ENCODE measurements at places on chromosomes 1 and 21.
A peak's percentile ranks its signal among the peaks of the same experiment; 100 is the strongest.

- DNase-seq: no peak
Observed at GRCh38 chr21:22575165-22575584, 1577.0 kb downstream of the NCAM2 start.

GRCh38 chr1:53546409-53547155 is 87.4 kb downstream of the DMRTB1 start:
- no peak for DNase-seq

DNA sequence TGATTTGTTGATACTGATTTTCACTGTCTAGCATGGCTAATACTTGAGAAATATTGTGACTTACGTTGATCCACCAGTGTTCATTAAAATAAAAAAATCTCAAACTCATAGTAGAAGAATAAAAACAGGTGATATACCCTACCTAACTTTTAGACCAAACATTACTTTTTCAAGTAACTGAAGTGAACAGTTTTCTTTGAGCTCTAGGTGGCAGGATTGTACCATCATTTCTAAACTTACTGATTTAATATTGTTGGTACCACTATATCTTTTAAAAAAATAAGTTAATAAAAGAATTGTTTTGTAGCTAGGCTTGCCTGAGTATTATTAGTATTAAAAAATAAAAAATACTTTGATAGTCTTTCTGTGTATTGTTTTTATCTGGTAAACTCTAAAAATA is 21.5 kb downstream of the CDC73 start:
- DNase-seq: no peak

GRCh38 chr1:21280011-21280471 is 10.2 kb downstream of the ECE1 start:
- DNase-seq: no peak

- no peak for DNase-seq
Observed at GRCh38 chr1:54274448-54274847, 74.5 kb downstream of the MRPL37 start.

- no peak for DNase-seq
Observed at GRCh38 chr21:45874716-45875415, 106.7 kb upstream of the COL6A1 start.

DNA sequence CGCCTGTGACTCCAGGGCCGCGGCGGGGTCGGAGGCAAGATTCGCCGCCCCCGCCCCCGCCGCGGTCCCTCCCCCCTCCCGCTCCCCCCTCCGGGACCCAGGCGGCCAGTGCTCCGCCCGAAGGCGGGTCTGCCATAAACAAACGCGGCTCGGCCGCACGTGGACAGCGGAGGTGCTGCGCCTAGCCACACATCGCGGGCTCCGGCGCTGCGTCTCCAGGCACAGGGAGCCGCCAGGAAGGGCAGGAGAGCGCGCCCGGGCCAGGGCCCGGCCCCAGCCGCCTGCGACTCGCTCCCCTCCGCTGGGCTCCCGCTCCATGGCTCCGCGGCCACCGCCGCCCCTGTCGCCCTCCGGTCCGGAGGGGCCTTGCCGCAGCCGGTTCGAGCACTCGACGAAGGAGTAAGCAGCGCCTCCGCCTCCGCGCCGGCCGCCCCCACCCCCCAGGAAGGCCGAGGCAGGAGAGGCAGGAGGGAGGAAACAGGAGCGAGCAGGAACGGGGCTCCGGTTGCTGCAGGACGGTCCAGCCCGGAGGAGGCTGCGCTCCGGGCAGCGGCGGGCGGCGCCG is at the start of gene SIM2:
Gene SIM2, plus strand, starts transcription at position 135 of the 565 bp plus-strand sequence. CDS start 632 bp downstream, outside the sequence.
- DNase-seq: no peak

- DNase-seq: no peak
Observed at GRCh38 chr1:96362623-96363022, 359.0 kb upstream of the PTBP2 start.

GRCh38 chr21:20419772-20420171 is 578.4 kb upstream of the NCAM2 start:
- DNase-seq: no peak

- DNase-seq: no peak
Observed at GRCh38 chr1:1599935-1600860, at the start of gene FNDC10. FNDC10 (minus strand) TSS chr1:1600135; CDS start chr1:1600015, 120 bp downstream.

- DNase-seq: no peak
Observed at GRCh38 chr1:35726450-35727433, 8.1 kb upstream of the C1orf216 start.

DNA sequence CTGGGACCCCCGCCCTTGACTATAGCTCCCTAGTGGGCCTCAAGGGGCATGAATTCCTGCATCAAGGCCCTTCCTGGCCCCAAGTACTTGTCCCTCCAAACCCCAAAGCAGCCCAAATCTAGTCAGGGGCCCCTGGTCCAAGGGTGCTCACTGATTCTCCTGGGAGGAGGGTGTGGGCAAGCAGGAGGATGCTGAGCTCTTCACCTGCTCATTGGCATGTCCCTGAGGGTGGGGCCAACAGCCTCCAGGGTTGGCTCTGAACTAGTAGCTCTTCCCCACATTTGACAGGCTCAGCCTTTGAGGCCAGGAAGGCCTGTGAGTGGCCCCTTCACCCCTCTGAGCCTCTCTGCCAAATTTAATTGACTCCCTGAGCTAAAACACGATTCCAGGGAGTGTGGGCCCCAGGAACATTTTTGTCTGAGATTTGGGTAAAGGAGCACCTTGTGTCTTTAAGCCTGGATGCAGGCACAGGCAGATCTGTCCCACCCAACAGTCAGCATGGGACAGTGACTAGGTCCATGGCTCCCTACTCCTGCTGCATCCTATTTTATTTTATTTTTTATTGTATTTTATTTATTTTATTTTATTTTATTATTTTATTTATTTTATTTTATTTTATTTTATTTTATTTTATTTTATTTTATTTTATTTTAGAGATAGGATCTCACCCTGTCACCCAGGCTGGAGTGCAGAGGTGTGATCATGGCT is 11.0 kb upstream of the WNT9A start:
- DNase-seq: no peak

DNA sequence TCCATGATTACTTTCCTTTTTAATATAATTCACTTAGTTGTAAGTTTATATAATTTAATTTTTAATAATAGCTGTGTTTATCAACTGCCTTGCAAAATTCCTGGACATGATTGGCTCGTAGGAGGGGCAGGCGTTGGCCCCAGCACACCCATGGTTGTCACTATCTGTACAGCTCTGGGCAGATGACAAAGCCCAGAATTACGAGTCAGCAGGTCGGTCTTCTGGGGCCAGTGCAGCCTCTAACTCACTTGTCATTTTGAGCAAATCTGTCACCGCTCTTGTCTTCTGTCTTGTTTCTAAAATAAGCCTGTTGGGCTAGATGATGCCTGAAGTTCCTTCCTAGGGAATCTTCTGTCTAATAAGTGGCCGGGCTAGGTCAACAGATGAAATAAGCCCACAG is 21.4 kb upstream of the LRRC38 start:
- no peak for DNase-seq

DNA sequence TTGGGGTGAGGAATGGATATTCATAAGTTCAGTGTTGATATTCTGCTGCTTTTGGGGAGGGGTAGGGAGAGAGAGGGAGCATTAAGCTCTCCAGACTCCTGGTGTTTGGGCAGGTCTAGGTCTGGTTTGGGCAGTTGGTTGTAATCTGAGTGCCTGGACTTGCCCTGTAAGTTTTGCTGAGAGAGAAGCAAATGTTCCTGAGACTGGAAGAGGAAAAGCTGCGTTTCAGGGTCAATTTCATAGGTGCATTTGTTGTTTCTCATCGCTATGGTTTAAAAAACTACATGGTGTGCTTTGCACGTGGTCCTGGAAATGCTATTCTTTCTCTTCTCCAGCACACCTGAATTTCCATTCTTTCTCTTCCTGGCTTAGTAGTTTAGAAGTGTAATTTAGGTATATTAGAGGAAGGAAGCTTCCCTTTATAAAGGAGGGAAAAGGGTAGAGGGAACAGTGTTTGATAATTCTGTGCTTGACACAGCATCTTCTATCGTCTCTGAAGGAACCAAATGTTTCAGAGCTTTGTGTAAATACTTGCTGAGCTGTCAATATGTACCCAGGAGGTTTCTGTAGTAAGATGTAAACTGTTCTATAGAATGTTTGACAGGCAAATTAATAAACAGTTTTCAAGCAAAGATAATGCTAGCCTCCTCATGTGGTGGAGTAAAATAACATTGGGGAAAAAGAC is 6.3 kb downstream of the ARID1A start:
- no peak for DNase-seq

DNA sequence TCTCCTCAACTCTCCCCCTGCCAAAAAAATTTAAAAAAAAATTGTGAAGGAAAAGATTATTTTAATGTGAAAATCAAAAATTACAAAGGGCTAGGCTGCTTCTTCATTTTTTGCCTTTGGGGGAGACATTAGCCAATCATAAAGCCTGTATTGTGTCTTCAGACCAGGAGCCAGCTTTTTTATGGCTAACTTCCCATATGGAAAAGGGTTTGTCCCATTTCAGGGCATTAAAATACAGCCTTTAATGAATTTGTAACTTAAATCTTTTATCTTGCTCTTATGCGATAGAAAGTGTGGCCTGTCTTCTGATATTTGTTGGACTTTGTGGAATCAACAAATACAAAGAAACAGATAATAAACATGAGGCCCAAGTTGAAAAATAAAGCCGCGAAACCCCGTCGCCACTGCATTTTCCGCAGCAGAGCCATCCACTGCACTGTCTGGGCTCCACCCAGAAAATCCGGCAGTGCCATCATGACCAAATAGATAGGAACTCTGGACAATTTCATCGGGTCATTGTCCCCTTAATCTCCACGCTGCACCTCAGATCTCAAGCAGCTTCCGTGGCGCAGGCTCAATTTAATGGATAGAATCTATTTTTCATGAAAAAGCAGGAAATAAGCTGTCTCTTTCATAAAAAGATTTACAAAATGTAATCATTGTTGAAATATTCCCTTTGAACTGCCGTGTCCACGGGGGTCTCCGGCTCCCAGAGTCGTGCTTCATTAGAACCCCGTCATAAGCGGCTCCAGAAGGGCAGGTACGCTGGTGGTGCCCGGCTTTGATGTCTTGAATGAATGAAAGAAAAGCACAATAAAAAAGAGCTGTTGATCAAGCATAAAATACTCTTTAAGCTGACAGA is 277.6 kb downstream of the TM2D1 start:
- no peak for DNase-seq

- no peak for DNase-seq
Observed at GRCh38 chr1:104745875-104746274, 996.2 kb downstream of the AMY1C start.

DNA sequence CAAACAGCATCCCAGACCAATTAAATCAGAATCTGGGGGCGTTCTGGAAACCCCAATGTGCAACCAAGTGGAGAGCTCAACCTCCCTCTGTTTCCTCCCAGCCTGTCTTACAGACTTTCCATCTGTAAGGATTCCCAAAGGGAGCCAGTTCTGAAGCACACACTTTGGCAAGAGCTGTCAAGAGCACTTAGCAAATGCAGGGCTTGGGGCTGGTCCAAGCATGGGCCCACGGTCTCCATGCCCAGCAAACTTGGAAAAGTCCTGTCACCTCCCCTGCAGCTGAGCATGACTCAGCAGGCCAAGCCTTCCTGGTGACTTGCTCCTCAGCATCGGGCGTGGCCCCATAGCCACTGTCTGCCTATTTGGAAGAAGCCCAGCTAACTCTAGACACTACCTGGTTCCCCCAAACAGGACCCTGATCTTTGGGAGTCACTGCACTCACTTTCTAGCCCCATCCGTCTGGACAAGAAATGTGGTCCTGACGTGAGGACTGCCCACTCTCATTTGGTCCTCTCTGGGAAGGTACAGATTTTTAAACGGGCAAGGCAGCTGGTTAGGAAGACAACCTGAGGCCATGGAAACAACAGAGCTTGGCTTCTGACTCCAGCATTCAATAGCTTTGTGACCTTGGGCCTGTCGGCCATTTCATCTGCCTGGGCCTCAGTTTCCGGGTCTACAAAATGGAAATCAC is 16.9 kb downstream of the SLC2A1 start:
- peak; percentile 32 for DNase-seq

- no peak for DNase-seq
Observed at GRCh38 chr1:50735443-50735842, 224.6 kb downstream of the FAF1 start.

DNA sequence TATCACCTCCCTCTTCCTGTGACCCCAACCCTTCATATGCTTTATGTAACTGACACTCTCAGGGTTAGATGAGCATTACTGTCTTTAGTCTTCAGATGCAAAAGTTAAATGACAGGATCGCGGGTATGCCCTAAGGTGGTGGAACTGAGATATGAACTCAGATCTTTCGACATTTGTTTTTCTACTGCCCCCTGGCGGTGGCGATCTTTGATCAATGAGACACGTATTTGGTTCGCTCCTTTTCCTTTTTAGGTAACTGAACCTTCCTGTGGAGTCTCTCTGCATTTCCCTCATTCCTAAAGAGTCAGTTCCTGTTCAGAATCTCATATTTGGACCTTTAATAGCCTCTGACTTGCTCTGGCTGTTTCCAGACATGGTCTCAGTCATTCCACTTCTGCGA is 47.8 kb upstream of the ZP4 start:
- DNase-seq: no peak

DNA sequence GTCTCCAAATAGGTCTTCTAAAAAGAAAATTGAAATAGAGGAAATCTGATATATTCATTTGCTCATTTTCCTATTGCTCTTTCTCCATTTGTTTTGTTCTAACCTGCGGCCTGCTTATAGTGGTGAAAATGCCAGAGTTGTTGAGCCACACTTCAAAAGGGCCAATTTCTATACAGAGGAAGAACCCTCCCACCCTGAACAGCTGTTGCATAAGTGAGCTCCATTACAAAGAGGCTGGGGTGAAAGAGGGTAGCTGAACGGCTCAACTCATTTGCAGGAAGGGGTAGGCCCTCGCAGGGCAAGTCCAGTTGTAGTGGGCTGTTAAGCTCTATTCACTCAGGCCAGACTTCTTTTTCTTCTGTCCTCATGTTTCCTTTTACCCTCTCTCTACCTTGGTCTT is 8.8 kb downstream of the ADCY10 start:
- DNase-seq: no peak

DNA sequence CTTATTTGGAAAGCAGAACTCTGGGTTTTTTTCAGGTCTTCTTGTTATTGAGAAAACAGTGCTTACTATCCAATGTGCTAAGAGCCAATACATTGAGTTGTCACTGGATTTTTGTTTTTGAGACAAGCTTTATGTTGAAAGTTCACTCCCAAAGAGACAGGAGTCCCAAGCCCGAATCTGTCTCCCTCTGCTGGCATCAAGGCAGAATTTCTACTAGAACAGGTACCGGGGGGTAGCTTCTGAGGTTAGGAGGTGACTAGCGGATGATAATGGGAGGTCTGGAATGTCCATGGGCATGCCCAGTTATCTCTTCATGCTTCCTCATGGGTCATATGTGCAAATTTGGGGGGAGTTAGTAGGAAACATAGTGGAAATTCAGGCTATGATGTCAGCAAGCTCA is 25.1 kb downstream of the ZNF124 start:
- no peak for DNase-seq

- DNase-seq: no peak
Observed at GRCh38 chr1:231581859-231582258, 44.7 kb upstream of the DISC1 start.

DNA sequence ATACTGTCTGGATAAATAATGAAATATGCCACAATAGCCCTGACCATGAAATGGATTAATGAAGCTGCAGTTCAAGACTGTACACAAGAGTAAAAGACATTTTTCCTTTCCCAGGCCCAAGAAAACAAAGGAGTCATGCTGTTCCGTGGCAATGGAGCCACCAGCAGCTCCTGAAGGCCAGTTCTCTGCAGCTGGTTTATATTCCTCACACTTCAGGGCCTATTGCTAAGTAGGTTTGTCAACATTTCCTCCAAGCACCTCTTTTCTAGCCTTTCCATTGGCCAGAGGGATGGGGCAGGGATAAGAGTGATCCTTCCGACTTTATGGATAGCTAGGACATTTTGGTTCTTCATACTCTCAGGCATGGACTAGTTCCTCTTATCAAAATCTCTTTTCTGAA is 24.2 kb upstream of the RGL1 start:
- DNase-seq: no peak

All from NCI-H187 (cell line).